ENCODE measurements at places on chromosomes 11 and 22.

GRCh38 chr11:27118949-27119348 lies 78.3 kb downstream of the BBOX1 start:
- no peak for DNase-seq

DNA sequence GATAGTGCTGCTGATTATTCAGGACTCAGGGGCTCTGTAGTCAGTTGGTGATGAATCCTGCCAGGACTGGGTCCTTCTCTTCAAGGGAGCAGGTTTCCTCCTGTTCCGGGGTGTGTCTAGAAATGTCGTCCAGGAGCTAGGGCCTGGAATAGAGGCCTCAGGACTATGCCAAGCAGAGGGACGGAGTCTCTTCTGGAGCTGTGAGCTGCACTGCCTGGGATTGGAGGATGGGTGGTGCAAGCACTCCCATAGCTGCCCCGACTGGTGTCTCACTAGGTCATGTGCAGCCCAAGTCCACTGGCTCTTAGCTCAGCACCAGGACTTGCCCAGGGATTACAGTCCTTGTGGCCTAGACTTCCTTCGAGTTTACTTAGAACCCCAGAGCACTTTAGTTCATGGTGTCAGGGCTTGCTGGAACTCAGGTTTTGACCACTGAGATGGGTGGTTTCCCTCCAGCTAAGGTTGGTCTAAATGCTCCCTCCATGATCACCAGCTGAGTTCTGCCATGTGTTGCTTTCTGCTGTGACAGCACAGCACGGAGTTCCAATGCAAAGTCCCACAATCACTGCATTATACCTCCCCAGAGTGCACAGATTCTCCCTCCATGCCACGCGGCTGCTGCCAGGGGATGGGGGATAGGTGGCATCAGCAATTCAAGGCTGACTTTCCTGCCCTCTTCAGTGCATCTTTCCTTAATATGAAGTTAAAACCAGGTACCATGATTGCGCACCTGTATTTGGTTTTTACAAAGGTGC lies 42.6 kb upstream of the SHANK2 start:
- DNase-seq = no peak

- DNase-seq = no peak
Measured at GRCh38 chr11:14678350-14678749, 34.7 kb downstream of the PDE3B start.

- DNase-seq = no peak
Measured at GRCh38 chr11:9160166-9160565, 68.8 kb upstream of the SCUBE2 start.

GRCh38 chr11:121514432-121515334 lies 61.9 kb upstream of the SORL1-AS1 start:
- no peak for DNase-seq

DNA sequence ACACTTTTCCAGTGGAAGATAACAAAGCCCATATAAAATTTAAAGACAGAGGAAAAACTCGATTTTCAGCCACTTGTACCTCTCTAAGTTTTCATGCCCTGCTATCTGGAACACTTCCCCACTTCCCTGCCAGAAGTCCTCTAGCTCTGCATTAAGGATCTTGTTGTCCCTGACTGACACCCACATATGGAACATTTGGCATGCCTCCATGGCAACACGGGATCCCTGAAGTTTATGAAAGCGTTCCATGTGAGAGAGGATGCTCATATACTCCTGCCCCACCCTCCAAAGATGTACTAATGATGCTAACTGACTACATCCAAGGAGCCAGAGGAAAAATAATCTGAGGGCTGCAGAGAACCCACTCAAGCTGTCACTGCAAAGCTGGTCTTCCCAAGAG lies 8.8 kb upstream of the C11orf91 start:
- peak; percentile 60 for DNase-seq

- DNase-seq = no peak
Measured at GRCh38 chr22:46931881-46932280, 169.4 kb downstream of the TBC1D22A start.

- DNase-seq = no peak
Measured at GRCh38 chr11:74476536-74476935, 9.2 kb upstream of the KCNE3 start.

- DNase-seq = no peak
Measured at GRCh38 chr11:12158909-12159308, 48.5 kb downstream of the MICAL2 start.

- peak; percentile 71 for DNase-seq
Measured at GRCh38 chr11:94740083-94741021, 27.8 kb upstream of the AMOTL1 start.

DNA sequence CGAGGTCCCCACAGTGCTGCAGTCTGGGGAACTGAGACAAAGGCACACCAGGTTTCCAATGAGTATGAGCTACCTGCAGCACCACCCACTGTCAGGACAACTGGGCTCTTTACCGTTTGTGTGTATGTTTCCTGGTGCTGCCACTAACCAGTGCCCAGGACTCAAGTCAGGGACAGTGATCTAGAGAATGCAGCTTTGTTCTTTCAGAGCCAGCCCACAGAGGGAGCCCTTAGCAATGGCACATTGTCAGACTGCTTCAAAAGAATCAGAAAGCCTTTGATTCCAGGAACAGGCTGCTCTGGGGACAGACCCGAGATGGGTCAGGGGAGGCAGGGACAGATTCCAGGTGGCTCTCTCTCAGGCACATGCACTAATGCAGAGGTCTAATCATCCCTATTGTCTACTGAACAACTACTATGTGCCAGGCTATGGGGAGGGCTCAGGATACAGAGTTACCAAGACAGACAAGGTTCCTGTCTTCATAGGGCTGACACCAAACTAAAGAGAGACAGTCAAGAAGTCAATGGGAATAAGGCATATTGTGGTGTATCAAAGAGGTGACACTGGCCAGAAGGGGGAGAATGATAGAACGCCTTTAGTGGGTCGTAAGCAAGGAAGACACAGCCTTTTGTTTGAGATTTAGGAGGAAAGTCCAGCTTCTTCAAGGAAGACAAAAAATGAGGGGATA lies 103.7 kb downstream of the VPREB1 start:
- DNase-seq = no peak

DNA sequence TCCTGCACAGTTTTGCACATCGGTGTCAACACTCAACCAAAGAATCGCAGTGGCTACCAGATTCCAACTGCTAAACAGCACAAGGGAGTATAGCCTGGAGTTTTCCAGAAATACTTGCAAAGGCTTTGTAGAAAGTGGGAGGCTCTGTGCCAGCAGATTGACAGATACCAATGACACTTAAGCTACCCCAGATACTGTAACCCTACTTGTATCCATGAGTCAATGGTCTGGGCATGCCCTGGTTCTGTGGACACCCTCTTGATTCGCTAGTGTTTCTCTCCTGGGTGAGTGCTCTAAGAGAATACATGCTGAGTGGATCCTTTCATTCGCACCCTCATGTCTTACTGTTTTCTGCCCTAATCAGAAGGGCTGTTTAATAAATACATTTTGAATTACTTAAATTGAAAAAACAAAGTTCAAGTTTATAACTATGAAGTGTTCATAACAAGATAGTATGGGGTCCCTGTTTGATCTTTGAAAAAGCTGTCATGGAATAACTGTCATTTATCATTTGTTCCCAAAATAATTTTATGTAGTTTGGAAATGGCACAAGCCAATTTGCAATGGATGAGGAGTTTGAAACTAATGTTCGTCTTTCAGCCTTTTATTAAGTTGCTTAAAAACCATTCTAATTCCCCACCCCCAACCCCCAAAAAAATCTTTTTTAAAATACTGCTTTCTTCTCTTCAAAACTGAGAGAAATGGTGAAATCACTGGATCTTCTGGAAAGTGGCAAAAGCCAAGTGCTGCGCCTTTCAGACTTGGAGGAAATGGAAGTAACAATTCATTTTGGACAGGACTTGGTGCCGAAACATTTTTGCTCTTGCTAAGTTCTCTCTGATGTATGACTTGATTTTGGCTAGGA lies 600.5 kb upstream of the TENM4 start:
- DNase-seq = no peak

DNA sequence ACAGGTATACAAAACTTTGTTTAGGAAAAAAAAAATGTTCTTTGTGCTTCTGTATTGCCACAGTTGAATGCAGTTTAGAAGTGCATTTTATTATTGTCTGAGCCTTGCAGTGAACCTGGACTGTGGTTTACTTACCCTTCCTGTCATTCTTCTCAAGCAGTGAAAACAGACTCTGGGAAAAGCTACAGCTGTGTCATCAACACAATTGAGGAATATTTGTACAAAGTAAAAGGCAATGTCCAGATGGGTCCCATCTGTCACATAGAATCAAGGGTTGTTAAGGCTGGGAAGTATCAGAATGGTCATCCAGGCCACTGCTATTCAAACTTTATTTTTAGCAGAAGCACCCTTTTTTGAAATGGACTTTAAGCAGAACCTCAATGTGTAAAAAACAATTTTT lies 73.3 kb downstream of the TRIM44 start:
- DNase-seq = no peak

GRCh38 chr11:66119348-66120133 lies 49.5 kb downstream of the PACS1 start:
- DNase-seq = no peak

DNA sequence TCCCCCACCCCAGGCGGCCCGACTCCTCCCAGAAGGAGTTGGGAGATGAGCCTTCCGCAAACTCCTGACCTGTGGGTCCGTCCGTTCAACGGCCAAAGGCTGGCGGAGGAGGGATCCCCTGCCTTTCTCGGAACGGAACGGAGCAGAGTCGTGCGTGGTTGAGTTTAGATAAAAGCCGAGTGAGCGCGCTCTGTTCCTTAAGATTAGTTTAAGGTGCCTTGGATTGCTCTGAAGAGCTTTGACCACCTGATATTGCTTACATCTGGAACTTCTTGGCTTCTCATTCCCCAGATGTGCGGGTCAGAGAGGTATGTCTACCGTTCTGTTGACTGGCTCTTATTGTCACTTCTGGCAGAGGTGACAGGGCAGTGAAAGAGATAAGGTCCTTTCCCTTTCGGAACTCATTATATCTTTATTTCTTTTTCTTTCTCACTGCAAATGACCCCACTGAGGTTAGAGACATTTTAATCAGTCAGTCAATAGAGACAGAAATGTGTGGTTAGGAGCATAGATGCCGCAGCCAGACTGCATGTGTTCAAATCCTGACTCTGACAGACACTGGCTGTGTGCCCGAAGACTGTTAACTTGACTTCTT lies at the start of gene TRIM6:
TRIM6 (plus strand) TSS at position 31 of the 595 bp plus-strand sequence; CDS start at position 292, 261 bp downstream.
- no peak for DNase-seq

- DNase-seq = no peak
Measured at GRCh38 chr11:75993126-75993525, 178.1 kb downstream of the UVRAG start.

DNA sequence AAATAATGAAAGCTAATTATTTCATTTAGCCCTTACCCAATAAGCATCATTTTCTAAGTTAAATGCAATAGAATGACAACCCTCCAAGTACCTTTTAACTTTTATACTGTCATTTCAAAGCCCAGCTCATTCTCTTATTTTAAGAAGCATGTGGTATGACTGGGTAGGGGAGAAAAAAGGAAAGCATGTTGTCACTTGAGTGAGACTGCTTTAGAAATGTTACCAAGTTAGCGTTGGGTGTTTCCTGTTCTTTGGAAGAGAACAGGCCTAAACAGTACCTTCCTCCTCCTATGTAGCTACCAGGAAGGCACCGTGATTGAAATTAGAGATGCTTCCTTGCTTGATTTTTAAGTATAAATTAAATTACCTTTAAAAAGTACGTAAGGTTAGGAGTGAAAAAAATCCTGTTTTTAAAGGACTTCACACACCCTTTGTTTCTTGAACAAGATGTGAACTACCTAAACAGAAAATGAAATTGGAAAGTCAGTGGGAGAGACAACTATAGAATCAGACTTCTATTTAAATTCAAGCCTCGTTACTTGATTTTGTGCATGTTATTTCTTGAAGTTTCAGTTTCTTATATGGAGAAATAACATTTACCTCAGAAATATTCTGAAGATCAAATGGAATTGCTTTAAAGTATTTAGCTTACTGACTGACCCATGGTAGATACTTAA lies 741 bp upstream of the CNTF start:
- DNase-seq = no peak

DNA sequence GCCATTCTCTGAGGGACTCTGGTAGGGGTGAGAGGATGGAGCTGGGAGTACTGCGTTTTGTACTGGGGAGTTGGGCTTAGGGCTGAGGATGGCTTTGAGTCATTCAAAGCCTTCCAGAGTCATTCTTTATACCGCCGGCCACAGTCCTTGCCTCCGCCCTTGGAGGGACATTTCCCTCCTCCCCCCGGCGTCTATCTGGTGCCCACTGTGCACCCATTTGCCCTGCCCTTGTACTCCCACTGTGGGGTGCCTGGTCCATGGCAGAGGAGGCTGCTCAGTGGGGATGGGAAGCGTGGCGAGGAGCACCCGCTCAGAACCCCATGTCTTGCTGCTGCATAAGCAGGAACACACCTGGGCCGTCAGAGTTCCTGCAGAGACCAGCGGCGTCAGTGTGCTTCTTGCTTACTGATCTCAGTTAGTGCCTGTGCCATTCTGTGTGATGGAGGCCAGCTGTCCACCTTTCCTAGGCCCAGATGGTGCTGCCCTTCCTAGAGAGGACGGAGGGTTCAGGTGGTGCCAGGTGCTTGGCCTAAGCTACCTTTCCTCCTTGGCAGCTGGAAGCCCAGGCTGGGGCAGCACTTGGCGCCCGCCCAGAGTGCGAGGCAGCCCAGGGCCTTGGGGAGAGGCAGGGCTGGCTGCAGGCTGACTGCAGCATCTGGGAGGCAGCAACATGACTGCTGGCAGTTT lies 23.3 kb upstream of the TMEM191C start:
- no peak for DNase-seq

GRCh38 chr11:125945011-125945796 lies 640 bp upstream of the VSIG10L2 start:
- DNase-seq = no peak

GRCh38 chr11:119460097-119460496 lies 37.1 kb upstream of the THY1 start:
- DNase-seq = no peak

DNA sequence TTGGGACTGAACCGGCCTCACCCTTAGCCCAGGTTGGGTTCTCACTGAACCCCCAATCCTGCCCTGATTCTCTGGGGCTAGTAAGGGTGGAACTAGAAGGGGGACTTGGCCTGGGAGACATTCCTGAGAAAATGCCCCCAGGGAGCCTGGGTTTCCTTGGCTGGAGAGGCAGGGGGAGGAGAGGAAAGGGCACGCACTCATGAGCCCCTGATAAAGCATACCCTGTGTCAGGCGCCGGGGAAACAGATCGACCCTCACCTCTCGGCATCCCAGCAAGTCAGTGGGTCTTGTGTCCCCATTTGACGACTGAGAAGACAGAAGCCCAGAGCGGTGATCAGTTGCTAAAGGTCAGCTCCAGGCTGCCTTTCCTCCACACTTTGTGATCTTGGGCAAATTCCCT lies 47.7 kb upstream of the RTL6 start:
- no peak for DNase-seq

GRCh38 chr22:46072110-46072881 lies 78.0 kb upstream of the PPARA start:
- peak; percentile 62 for DNase-seq

GRCh38 chr11:73792584-73792983 lies 4.9 kb downstream of the MRPL48 start:
- DNase-seq = no peak

GRCh38 chr22:39414886-39415285 lies 15.3 kb downstream of the TAB1 start:
- no peak for DNase-seq

- DNase-seq = no peak
Measured at GRCh38 chr11:119000906-119001305, 3.0 kb downstream of the CENATAC start.

Data from NCI-H2171 treated with DMSO at 0.1 percent for 48 hours (cell line).